ENCODE measurements at places on chromosomes 7 and 10. TPM values are rescaled to one million over a fixed set of nuclear protein-coding genes. Genes with fewer than 3 reads are reported as not detected.

The PLXNA4 gene
- 6.8 TPM for total RNA-seq

The HMX2 gene
- not detected for total RNA-seq

The SFMBT2 gene
- 5.8 TPM for total RNA-seq

The CD36 gene
- total RNA-seq = 589 TPM

The GNGT1 gene
- total RNA-seq = not detected

The HOXA3 gene
- total RNA-seq = 4.9 TPM

The ZNF680 gene
- 25.5 TPM for total RNA-seq

The ZDHHC16 gene
- 20.7 TPM for total RNA-seq

The SEMA3E gene
- 7.5 TPM for total RNA-seq

The BTBD16 gene
- total RNA-seq = 1.3 TPM

The GIMAP1 gene
- total RNA-seq = 1.3 TPM

The ADAM8 gene
- total RNA-seq = 6.3 TPM

The GPR146 gene
- total RNA-seq = 9.3 TPM

The SEMA3A gene
- 26.9 TPM for total RNA-seq

The MMD2 gene
- total RNA-seq = not detected

The STK32C gene
- total RNA-seq = 3.4 TPM

The TMEM273 gene
- 12.0 TPM for total RNA-seq

The SIRT1 gene
- total RNA-seq = 24.1 TPM

The PDE1C gene
- total RNA-seq = 1.2 TPM

The IKZF5 gene
- total RNA-seq = 11.8 TPM

The ANKMY2 gene
- total RNA-seq = 23.2 TPM

The CPA2 gene
- not detected for total RNA-seq

The NEUROG3 gene
- not detected for total RNA-seq

Data from skin of body (tissue), 3 donors.